HTR-8/SVneo (cell line): ENCODE measurements at places on chromosomes 5 and 9.

DNA sequence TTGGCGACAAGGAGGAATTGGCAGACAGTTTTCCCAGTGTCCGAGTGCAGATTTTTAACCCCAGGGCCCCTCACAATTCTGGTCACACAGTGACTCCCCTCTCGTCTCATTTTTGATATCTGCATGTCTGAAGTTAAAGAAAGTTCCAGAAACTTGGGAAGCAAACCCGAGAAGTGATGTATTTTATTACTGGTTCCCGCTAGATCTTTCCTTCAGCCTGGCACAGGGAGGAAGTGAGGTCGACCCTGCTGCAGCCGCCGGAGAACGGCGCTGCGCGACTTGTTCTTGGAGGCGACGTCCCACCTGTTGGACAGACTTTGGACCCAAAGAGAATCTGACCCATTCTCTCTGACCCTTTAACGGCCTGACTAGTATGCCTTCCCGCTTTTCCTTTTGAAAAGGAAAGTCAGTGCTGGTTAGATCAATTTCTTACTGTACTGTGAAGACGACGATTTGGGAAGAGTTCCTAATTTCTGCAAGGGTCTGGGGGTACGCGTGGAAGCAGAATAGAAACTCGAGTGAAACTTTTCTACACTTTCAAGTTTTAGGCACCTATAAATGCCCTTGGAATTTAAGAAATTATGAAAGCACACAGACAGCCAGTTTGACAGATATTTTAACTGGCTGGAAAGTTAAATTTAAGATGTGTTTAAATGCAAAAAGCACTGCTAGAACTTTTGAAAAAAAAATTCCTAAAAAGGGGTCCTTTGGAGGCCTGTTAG lies 744 bp downstream of the OTULIN start:
- peak; percentile 62 for DNase-seq

- no peak for DNase-seq
Measured at GRCh38 chr9:92614763-92615461, 55.0 kb downstream of the IPPK start.

DNA sequence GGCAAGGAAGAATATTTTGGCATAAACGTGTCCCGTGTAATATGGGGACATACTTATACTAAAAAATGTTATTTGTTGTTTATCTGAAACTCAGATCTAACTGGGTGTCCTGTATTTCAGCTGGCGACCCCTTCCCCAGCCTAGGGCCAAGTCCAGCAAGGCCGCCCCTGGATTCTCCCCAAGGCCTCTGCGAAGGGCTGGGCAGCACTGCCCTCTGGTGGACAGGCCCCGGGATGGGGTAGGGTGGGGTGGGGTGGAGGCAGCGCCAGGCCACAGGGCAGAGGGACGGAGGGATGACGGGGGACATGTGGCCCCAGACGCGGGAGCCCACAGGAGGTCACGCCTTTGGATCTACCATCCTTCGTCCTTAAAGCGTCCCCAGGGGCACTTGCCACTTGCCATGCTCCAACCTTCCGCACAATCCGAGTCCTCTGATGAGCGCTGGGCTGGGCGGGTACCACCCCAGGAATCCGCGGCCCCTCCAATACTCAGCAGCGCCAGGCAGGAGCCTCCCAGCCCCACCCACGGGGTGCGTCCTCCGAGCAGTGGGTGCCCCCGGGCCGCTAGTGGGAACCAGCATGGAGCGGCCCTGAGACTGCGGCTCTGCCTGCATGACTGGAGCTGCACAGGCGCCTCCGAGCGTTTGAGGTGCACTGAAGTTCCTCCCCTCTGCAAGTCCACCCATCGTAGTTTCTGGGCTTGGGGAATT lies 7.1 kb upstream of the AGPAT2 start:
- DNase-seq: peak; percentile 74

DNA sequence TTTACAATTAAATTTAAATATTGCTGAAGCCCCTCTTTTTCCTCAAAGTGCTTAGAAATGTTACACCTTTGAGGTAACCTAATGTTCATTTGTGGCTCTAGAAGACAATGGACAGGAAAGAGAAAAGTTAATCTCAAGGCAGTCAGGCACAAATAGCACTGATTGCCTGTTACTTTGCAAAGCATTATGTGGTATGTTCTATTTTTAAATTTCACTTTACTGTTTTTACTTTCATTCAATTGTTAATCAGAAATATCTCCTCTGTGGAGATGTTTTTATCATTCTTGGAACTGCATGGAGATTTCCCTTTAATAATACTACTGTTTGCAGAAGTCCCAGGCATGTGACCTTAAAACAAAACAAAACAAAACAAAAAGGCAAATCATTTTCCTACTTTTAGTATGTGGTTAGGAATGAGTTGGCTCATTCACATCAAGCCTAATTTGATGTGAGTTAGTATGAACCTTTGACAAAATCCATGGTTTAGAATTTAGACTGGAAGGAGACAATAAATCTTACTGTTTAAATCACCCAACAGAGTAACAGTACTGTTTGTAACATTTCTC lies 67.5 kb downstream of the CWC27 start:
- DNase-seq: no peak
